ENCODE measurements at places on chromosomes 6 and 20.

DNA sequence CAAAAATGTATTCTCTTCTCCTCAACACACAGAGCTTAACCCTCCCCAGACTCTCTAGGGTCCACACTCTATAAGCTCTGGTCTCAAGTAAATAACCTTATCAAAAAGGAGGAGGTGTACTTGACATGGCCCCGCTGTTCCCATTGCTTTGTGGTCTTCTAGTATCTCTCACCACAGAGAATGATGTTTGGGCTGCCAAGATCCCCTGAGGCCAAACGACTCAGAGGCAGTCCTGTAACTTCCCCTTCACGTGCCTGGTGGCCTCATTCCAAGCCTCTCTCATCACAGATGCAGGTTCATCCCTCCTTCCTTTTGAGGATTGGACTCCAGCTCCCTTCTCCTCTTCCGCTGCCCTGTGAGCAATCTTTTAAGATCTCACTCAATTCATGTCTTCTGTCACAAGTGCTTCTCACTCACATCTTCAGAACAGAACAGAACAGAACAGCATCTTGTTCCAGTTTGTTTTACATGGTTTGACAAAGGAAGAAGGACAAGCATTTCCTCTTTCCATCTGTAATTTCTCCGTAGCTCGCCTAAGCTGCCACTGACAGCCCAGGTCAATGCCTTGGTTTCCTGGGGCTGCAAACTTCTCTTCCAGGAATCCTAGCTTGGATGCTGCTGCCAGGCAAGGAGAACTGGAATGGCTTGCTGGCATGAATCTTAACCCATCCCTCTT, 541.5 kb downstream of the CD83 start:
- DNase-seq: no peak

- no peak for DNase-seq
Observed at GRCh38 chr6:94095961-94096360, 676.6 kb upstream of the EPHA7 start.

DNA sequence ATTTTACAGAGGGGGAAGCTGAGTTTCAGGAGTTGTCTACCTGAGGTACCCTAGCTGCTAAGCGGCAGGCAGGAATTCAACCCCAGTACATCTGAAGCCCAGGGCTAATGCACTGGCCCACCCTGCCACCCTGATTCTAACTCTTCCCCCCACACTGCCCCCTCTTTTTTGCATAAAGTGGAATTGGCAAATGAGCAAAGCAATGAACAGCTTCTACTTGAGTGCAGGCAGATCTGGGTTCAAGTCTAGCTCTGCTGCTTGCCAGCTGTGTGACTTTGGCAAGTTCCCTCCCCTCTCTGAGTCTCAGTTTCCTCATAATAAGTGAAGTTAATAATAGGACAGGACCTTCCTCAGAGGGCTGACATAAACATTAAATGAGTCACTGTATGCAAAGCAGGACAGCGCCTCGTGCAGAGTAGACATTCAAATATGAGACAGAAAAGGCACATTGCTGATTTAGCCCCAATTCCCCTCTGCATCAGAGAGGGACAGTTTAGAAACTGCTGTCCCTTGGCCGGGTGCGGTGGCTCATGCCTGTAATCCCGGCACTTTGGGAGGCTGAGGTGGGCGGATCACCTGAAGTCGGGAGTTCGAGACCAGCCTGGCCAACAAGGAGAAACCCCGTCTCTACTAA, 4.7 kb downstream of the ADA start:
- DNase-seq: peak; percentile 76

DNA sequence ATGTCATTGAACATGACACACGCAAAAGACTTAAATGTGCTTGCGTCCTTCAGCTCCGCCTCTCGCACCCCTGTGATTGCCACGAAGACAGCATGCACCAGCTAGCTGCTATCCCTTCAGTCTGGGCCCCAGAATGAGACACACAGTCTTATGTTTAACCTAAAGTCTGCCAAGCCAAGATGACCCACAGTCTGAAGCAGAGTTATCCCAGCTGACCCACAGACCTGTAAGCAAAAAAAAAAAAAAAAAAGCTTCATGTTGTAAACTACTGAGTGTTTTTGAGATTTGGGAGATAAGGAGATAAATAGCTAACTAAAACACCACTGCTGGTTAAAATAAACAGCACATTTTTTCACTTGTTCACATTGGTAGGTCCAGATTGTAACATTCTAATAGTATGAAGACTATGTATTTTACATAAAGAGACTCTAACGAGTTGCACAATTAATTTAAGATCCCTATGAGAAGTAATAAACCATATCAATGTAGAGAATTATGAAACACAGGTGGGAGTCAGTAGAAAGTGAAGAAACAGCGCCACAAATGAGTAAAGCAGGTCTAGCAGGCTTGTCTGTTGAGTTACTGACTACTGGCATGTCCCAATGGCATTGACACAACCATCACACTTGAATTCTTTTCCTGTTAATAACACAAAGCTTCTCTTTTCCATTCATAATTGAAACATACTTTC, 47.4 kb upstream of the CCDC28A start:
- no peak for DNase-seq

- no peak for DNase-seq
Observed at GRCh38 chr6:147891671-147892070, 383.2 kb downstream of the SAMD5 start.

- DNase-seq: no peak
Observed at GRCh38 chr6:119166024-119166784, 87.7 kb upstream of the FAM184A start.

- no peak for DNase-seq
Observed at GRCh38 chr20:17969278-17969883, 563 bp downstream of the MGME1 start.

GRCh38 chr20:56925082-56925830, 296.1 kb downstream of the TFAP2C start:
- DNase-seq: no peak
